Kasumi-1 (cell line): ENCODE measurements at places on chromosomes 16 and 17.

DNA sequence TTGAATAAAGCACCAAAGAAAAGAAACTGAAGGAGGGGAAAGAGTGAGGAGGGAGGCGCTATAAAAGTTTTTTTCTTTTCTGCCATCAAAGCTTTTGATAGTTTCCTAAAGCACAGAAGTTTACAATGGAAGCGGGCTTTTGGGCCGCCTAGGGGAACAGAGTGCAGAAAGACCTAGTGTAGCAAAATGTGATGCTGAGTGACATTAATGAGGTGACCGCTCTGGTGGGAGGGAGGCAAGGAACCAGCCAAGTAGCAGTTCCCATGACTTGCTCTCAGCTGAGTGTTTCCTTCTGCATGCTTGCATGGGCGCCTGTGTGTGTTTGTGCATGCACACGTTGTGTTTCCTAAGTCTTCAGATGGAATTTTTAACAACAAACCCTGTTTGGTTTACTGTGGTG lies 15.5 kb downstream of the MSI2 start:
- DNase-seq, result no peak

- DNase-seq, result no peak
These were observed at the start of gene WSCD1 for GRCh38 chr17:6069539-6070429. Gene WSCD1 (plus strand): TSS chr17:6070379. CDS start chr17:6080659, 10,280 bp downstream.

DNA sequence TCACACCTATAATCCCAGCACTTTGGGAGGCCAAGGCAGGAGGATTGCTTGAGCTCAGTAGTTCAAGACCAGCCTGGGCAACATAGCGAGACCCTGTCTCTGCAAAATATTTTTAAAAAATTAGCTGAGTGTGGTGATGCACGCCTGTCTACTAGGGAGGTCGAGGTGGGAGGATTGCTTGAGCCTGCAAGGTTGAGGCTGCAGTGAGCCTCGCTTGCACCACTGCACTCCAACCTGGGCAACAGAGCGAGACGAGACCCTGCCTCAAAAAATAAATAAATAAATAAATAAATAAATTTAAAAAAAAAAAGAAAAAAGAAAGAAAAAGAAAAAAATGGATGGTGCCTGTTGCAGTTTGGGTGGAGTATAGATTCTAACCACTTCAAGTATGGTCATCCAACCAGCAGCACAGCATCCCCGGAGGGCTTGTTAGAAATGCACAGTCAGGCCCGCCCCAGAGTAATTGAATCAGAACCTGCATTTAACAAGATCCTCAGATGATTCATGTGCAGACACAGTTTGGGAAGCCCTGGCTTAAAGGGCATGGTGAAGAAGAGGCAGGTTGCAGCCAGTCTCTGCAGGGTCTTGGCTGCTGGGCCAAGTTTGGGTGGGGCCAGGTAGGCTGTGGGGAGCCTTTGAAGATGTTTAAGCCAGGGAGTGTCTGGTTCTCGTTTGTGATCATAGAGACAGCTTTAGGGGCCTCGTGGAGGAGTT lies 40.8 kb downstream of the MRC2 start:
- DNase-seq, result no peak

- peak; percentile 75 for DNase-seq
These were observed at the start of gene GGNBP2 for GRCh38 chr17:36544307-36545076. Gene GGNBP2 (plus strand): TSS chr17:36544919. CDS start chr17:36545725, 806 bp downstream.

- no peak for DNase-seq
These were observed 427 bp upstream of the NLK start for GRCh38 chr17:28041844-28042656.
